Sciatic nerve (tissue), 2 donors: ENCODE measurements at places on chromosomes 16 and 17.

- no peak for DNase-seq
Measured at GRCh38 chr16:25834101-25834500, 142.3 kb downstream of the HS3ST4 start.

DNA sequence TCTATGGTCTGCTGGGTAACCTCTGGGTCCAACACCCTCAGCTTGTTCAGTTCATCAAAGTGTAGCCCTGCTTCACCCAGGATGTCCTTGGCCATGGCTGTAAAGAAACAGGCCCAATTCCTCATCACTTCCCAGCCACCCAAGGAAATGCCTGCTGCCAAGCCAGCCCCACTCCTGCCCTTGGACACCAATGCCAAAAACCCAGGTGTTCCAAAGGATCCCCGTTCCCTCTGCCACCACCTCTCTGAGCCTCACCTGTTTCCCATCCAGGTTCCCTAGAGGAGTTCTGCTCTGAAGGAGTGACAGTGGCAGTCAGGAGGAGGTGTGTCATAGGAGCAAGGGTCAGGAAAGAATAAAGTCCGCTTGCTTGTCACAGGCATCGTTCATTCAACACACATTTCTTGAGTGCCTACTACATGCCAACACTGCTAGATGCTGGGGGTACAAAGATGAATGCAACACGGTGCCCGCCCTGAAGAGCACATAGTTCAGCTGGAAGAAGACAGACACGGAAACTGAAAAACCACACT lies 3.3 kb downstream of the IFT20 start:
- DNase-seq = no peak

GRCh38 chr16:17798716-17799115 lies 328.0 kb upstream of the XYLT1 start:
- no peak for DNase-seq

DNA sequence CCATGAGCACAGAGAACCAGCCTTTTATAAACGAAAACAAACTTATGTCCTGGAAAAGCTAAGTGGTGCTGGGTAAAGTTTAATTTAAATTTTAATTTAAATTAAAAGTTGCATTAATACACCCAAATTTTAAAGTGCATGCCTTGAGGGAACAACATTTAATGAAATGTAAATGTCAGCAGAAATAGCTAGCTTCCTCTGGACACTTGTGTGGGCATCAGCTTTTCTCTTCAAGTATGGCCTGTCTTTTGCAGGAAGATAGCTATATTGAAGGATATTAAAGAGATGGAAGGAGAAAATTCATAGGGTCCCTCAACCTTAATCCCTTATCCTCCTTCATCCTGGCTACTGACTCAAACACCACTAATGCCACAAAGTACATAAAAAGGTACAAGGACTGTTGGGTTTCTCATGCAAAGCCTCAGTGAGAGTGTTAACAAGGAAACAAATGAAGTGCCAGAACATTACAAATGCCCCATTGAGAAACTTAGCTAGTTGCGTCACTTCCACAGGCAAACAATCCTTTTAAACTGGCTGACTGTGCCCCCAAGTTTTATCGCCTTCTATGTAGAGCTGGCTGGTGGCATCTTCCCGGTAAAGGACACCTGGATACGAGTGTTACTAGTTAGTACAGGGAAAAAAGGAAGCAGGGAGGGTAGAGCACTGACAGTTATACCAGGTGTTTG lies 14.1 kb downstream of the PHF12 start:
- DNase-seq = no peak

DNA sequence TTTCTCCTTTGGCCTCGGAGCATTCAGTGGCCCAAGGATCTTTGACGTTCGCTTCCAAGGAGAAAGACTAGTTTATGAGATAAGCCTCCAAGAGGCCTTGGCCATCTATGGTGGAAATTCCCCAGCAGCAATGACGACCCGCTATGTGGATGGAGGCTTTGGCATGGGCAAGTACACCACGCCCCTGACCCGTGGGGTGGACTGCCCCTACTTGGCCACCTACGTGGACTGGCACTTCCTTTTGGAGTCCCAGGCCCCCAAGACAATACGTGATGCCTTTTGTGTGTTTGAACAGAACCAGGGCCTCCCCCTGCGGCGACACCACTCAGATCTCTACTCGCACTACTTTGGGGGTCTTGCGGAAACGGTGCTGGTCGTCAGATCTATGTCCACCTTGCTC lies 1.4 kb downstream of the AOC3 start:
- DNase-seq = peak; percentile 49
